ENCODE measurements at places on chromosomes 11 and 22. TPM values are rescaled to one million over a fixed set of nuclear protein-coding genes. Genes with fewer than 3 reads are reported as not detected.

DNA sequence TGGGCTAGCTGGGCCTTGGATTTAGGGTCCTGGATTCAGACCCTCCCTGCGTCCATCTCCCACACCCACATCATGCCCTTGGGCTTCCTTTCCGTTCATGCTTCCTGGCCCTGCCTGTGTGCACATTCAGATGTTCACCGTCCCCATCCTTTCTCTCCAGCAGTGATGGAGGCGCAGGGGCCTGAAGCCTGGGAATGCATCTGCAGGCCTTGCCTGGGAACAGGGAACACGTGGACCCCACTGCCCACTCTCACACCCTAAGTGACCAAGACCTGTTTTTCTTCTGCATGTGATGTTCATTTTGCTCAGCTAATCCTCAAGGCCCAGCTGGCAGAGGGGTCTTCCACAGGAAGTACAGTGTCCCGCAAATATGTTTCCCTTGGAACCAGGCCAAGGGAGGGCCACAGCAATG is 91.6 kb upstream of the PARVA start:
- peaks cover 11% of the 10 kb centered on the region for H3K4me1 ChIP-seq
- H3K4me3 ChIP-seq = no peak overlapping the region
- H3K27me3 ChIP-seq = no peaks in the 10 kb centered on the region
- no peak overlapping the region for H3K27ac ChIP-seq
- H3K36me3 ChIP-seq = no peaks in the 10 kb centered on the region
- DNase-seq = peak; percentile 9

- H3K27ac ChIP-seq = no peak overlapping the region
- no peak for DNase-seq
- no peak overlapping the region for H3K4me3 ChIP-seq
- no peaks in the 10 kb centered on the region for H3K36me3 ChIP-seq
- H3K4me1 ChIP-seq = peaks cover 26% of the 10 kb centered on the region
- H3K27me3 ChIP-seq = no peaks in the 10 kb centered on the region
Observed at GRCh38 chr22:42695294-42695693, 25.4 kb downstream of the A4GALT start.

Gene BATF2
- total RNA-seq = 1.5 TPM

Gene ABCG4
- 3.9 TPM for total RNA-seq

Gene AQP11
- 16.0 TPM for total RNA-seq

Gene ADAMTS15
- 2.7 TPM for total RNA-seq

All from testis (tissue), 5 donors.